ENCODE measurements at places on chromosomes 2 and 18.

DNA sequence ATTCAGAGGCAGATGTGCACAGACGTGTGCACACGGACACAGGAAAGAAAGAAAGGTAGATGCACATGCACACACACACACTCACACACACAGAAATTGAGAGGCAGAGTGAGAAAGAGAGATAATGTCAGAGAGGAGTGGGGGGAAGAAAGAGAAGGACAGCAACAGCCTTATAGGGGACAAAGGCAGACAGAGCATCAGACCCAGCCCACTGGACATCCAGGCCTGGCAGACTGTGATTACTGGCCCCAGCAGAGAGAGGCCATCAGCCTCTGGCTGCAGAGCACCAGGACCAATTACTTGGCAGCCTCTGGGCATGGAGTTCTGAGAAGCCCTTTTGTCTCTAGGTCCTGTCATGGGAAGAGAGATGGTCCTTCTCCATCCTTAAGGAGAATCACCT is 66.1 kb downstream of the C18orf54 start:
- no peak for DNase-seq

- no peak for DNase-seq
Observed at GRCh38 chr2:47373747-47374146, 29.2 kb upstream of the MSH2 start.

- no peak for DNase-seq
Observed at GRCh38 chr2:29576231-29576630, 345.2 kb downstream of the ALK start.

- DNase-seq = no peak
Observed at GRCh38 chr2:99593692-99594427, 104.0 kb upstream of the REV1 start.

DNA sequence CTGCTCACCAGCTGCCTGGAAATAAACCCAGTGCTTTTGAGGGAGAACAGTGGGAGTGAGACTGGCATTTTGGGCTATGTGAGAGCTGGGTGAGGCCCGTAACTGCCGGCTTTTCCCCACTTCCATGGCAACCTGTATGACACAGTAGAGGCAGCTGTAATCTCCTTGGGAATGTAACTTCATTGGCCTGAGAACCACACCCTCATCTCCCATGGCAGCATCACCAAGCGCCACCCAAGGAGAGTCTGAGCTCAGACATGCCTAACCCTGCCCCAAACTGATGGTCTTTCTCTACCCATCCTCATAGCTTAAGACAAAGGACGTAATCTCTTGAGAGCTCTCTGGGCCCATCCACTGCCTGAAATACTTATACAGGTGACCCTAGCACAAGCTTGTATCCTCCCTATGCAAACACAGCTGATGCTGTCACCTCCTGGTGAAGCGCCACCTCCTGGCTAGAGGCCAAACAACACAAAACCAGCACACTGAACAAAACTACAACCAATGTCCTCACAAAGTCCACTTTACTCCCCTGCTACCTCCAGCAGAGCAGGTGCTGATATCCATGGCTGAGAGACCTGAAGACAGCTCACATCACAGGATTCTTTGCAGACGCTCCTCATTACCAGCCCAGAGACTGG is 763.4 kb upstream of the NRXN1 start:
- no peak for DNase-seq

DNA sequence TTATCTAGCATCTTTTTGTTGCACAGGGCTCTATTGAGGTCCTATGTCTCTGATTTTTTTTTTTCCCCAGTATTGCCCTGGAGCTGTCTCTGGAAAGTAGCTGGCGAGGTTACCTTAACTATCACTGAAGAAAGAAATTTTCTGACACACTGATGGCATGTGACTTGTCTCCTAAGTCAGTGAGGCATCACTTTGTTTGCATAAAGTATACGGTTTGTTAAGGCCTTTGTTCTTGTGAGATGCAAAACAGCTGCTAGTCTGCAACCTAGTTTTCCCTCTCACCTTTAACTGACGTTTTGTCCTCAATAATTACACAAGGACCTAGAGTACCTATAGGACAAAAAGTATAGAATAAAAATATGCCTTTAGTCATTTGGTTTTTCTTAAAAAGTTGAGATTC is 41.8 kb downstream of the UBXN4 start:
- DNase-seq = no peak

DNA sequence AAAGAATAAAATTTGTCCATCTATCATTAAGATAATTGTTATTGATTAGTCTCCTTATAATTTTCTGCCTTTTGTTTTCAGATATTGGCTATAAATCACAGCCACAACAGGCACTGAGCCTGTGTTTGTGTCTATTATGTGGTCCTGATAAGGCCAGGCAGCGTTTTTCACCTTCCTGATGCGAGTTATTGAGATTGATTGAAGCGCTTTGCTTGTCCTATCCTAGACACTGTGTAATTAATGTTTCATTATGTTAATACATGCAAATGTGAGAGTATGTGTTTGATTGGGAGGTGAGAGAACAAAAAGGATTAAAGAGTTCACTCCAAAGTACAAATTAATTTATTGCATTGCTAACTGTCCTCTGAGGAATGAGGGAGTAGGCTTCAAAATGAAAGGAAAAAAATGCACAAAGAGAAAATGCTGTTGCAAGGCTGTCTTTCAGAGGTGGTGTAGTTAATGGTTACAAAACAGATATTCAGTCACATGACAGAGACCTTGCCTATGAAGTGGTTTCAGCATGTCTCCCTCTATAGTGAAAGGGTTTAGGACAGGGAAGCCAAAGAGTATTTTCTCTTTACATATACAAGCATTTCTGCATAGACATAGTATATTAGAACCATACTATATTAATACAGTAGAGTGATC is 391.1 kb downstream of the DCC start:
- DNase-seq = no peak

DNA sequence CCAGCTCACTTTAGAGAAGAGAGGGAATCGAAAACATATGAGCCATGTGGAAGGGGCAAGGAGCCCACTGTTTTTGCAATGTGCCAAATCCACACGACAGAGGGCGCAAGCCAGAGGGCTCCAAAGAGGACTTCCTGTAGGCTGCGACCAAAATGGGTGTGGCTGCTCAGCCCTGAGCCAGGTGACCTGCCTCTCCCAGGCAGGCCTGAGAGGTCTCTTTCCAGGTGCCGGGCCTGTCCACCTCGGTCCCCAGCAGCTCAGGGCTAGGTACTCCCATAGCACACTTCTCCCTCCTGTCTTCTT is 153.8 kb downstream of the TTC32 start:
- peak; percentile 70 for DNase-seq

GRCh38 chr2:167212014-167212648 is 323.9 kb downstream of the XIRP2 start:
- no peak for DNase-seq

DNA sequence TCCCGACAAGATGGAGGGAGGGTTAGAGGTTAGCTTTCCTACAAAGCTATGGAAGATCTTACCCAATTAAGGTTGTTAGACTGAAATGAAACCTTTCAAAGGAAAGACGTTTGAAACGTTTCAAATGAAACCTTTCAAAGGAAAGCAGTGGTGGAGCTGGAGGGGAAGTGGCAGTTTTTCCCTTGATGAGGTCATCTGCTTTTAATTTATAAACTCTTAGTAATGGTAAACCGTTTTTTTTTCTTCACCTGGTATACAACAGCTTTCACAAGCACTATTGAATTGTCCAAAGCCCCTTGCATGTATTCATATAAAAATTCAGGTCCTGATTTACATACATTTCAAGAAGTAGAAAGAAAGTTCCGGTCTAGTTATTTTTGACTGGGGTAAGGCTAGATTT is 7.4 kb downstream of the PMAIP1 start:
- DNase-seq = no peak

DNA sequence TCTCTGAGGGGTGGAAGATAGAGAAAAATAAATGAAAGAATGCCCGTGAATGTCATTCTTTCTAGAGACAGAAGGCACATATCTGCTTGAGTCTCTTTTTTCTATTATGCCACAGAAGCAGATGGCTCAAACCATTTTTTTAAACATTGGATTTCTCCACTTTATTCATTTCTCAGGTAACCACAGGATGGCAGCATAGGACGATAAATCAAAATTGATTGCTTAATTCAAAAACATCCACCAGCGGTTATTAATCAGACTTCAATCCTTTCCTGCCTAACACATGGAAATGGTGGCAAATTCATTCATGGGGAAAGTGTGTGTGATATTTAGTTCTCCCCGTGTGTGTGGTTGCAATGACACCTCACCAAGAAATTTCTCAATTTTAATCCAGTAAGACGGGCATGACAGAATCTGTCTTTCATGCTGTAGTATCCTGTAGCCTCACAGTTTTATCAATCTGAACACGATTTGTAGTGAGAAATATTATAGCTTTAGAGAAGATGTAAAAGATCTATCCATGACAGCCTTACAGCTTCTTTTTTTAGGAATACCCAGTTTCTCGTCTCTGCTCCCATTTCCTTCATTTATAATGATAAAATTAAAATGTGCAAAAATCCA is 72.2 kb downstream of the DSC3 start:
- no peak for DNase-seq

DNA sequence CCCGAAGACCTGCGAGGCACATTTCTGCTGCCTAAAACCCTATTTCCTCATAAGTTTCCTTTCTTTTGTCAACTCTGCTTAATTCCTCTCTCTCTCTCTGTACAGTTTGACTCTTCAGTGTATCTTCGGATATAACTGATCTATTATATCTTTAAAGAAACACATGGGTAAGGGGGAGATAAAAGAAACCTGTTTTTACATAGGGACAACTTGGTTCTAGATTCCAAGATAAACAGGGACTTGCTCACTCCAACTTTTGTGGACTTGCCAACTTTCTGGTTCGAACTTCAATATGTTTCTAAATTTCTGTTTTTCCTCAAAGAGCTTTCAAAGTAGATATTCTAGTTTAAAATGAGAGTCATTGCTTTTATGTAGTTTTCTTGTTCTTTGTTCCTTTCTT is 182.7 kb upstream of the EPC2 start:
- DNase-seq = no peak

DNA sequence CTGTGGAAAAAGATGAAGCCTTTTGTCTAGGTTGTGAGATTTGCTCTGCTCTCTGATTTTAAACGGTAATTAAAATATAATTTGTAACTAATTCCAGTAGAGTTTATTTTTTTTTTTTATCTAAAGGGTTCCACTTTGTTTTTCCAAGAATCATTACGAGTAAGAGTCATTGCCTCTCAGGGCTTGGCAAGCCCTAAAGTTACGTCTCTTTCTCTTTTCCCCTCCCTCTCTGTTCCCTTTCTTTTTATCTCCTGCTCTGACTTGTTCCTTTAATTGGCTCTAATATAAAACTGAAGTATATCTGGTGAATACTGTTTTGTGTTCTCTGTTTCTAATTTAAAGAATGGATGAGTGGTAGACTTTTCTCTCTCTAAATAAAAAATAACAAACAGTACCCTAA is 75.8 kb downstream of the CALCRL start:
- no peak for DNase-seq

DNA sequence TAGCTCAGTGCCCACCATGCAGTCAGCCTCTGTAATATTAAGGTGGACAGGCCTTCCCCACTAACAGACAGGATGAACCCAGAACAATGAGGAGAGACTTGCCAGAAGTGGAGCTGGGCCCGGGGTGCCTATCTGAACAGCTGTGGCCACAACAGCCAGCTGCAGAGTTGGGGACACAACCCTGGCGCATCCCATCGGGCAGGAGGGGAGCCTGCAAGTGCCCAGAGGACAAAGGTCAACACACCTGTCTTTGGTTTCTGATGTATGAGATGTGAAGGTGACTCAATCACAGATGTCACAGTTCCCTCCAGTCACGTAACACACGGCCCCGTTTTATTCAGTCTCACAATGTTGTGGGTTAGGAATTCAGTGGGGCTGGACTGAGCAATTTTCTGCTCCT is 48.2 kb upstream of the TAF1B start:
- no peak for DNase-seq

GRCh38 chr18:27423581-27423980 is 238.5 kb upstream of the CHST9 start:
- no peak for DNase-seq

DNA sequence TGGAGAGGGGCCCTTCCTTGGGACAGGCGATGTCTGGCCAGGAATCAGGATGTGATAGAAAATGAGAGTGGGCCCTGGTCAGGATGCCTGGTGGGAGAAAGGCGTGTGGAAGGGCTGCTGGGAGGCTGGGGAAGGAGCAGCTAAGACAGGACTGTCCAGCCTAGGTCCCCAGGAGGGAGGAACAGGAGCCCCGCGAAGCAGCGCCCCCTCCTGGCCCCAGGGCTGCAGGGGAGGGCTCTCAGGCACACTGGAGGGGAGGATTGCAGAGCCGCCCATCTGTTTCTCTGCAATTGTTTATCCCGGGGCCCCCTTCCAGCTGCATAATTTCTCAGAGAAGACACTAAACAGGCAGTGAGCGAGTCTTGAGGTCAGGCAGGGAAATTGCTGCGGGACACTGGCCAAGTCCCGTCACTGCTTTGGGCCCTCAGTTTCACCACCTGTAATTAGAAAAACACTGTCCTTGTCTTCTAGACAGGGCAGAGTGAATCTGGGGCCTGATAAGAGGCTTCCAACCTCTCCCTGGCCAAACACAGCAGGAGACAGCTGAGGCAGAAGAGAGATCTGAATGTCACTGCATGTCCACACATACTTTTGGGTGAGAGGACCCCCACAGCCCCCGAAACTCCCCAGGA is 3.9 kb upstream of the NPPC start:
- DNase-seq = peak; percentile 62

- DNase-seq = no peak
Observed at GRCh38 chr2:38578832-38579231, 23.9 kb downstream of the HNRNPLL start.

DNA sequence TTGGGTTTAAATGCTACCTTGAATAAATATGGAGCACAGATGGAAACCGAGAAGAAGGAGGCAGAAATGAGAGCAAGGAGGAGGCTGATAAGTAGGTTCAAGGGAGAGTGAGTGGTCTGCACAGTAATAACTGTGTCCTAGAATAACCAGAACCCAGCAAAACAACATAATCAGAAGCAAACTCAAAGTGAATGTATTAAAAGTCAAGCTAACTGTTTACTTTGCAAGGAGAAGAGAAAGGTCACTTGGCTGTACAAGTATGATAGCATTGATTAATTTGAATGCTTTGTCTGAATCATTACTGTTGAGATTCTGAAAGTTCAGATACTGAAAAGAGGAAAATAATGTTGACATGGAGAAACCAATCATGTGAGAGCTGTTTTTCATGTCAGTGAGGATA is 258.8 kb downstream of the PLCL1 start:
- DNase-seq = no peak
